H4 (cell line): ENCODE measurements at places on chromosomes 6 and 20. TPM values are rescaled to one million over a fixed set of nuclear protein-coding genes. Genes with fewer than 3 reads are reported as not detected.

Gene TMEM200A
- 1.2 and 1.9 TPM in 2 replicates for total RNA-seq

- DNase-seq = no peak
Observed at GRCh38 chr6:119233312-119233984, 116.1 kb downstream of the MAN1A1 start.

DNA sequence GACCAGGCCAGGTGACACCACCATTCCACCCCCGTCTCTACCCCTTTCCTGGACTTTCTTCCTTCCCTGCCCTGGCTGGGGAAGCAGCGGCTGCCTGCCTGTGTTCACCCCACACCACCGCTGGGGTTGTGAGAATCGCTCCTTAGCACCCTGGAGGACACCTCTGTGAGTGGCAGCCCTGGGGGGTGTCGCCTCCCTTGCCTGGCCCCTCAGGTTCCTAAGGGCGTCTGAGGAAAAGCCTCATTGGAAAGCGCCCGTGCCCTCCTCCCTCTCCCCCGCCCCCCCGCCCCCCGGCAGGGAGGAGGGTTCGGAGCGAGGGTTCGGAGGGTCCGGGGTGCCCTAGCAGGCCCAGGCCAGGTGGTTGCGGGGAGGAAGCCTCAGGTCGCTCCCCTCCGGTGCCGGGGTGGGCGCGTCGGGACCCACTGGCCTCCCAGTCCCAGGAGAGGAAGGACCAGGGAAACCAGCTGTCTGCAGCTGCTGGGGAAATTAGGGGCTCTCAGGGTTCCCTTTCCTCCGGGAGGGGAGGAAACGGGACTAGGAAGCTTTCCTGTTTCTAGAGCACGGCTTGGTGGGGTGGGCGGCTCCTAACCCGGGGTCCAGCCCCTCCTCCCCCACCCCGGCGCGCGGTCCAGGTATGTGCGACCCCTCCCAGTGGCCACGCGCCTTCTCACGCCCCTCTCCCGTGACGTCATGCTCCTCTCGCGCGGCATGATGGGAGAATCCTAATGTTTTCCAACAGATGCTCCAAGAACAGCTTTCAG, at the start of gene PHACTR3:
TSS of gene PHACTR3 (plus strand) at position 760 of the 761 bp plus-strand sequence. CDS start 475 bp downstream, outside the sequence.
- no peak for DNase-seq

DNA sequence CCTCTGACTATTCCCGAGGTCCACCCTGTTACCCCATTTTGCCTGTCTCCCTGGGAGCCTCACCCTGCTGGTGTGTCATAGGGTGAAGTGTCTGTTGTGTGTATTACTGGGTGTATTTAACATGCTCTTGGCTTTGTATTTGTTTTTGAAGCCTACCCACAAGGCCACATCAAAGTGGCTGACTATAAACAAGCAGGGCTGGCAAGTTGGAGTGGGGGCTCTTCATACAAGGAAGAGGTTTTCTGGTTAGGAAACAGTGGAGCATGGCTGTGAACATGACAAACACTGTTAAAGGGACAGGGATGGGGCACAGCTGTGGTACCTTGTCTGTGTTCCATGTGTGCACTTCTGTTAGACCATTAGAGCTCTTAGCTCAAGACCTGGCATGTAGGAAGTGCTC, 26.3 kb downstream of the HECA start:
- peak; percentile 75 for DNase-seq

GRCh38 chr20:21518292-21518991, 4.6 kb upstream of the NKX2-2 start:
- DNase-seq = no peak
